Kidney glomerular epithelial cell (primary cell): ENCODE measurements at places on chromosomes 12 and 14.

DNA sequence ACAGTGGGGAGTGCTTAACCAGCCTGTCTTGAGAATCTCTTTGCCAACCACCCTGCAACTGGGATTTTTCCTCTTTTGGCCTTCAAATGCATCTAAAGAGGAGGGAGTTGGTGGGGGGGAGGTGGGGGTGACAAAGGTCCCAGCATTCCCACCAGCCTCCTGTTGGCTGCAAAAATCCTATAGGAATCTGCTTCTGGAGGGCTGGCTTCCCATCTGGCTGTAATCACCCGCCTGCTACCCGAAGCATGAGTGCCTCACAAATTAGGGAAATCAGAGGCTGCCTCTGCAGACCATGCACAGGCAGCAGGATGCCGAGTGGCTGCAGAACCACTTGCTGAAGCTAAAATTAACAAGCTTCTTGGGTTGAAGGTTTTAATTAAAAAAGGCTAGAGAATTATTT is 73.9 kb upstream of the WSCD2 start:
- DNase-seq = no peak

DNA sequence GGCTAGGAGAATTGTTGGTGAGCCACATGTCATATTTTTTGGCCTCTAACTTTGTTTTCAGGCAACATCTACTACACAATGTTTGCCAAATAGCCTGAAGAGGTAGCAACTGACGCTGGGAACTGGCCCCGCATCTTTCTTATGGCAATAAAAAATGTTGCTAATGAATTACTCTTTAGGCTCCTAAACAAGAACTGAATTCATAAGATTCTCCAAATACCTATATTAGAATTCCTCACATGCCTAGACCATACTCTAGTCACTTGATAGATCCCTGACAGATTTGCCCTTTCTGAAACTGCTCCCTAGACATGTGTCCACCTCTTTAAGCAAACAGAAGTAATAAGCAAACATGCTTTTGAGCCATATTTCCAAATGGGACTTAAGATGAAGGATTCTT is 209.0 kb upstream of the ATXN7L3B start:
- DNase-seq = no peak

DNA sequence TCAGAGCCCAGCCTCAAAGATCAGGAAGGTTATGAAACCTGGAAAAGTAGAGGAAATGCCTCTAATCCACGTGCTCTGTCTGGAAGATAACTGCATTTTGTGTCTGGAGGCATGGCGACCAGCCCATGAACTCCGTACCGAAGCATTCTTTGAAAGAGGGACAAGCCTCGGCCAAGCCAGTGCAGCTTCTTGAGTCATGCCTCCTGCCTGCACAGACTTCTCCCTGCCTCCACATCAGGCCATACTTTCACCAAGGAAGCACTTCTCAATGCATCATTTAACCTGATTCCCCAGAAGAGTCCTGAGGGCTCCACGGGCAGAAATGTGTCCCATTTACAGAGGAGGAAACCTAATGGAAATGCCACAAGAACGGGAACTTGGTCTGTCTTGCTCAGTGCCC is 3.4 kb downstream of the ACTN1 start:
- peak; percentile 22 for DNase-seq

- no peak for DNase-seq
Measured at GRCh38 chr12:75581515-75581914, 70.1 kb upstream of the KRR1 start.

- no peak for DNase-seq
Measured at GRCh38 chr12:128830505-128830893, 6.7 kb upstream of the SLC15A4 start.

DNA sequence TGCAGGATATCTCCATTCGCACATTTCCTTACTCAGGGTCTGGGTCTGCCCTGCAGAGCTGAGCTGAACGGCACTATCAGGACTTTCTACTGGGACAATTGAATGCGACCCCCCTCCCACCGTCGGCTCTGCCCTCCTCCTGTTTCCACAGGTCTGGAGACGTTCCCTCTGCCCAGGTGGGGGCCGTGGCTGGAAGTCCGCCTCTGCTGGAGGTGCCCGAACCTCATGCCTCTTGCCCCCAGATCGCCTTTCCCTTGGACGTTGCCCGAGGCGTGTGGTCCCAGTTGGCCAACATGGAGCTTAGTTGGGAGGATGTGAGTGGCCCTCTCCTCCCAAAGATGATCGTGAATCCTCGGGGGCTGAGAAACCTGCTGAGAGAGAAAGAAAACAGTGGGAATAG is 21.2 kb upstream of the KLC1 start:
- DNase-seq = no peak

DNA sequence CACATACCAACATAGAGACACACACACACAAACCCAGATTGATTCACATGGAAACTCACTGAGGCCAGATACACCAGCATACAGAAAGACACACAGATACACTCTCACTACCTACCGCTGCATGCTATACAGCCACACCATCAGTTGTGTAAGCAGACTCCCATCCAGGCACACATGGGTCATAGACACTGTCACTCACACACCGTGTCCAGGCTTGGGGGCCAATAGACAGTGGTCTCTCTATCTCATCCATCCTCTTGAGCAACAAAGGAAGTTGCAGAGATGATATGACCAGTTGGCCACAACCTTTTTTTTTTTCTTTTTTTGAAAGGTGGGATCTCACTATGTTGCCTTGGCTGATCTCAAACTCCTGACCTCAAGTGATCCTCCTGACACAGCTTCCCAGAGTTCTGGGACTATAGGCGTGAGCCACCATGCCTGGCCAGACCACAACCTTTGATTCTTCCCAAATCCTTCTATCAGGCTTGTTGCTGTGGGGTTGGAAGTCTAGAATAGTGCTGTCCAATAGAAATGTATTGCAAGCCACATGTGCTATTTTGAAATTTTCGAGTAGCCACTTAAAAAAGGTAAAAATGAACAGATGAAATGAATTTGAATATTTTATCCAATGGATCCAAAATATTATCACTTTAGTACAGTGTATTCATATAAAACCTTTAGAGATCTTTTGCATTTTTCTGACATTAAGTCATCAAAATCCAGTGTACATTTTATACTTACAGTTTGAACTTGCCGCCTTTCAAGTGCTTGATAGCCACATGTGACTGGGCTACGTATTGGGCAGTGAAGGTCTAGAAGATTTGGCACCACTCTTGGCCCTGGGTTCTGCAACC is 7.4 kb downstream of the LRP1-AS start:
- DNase-seq = no peak

- no peak for DNase-seq
Measured at GRCh38 chr12:61220337-61220736, 1039.9 kb upstream of the USP15 start.

DNA sequence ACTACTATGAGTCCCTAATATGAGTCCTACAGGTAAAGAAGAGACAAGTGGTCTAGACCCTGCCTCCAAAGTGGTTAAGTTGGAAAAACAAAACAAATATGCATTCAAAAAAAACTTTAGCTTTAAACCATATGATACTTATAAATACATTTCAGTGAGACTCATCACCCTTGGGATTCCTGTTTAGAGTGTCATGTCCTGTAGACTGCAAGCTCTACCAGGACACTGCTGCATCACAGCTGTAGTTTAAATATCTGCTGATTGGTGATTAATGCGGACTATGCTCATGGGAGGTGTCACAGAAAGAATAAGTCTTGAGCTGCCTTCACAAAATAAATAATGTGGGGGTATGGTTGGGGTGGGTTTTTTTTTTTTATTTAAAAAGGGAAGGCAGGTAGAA is 8.8 kb upstream of the LGR5 start:
- DNase-seq = no peak

- DNase-seq = peak; percentile 34
Measured at GRCh38 chr12:48618541-48618940, 48.7 kb upstream of the LALBA start.

GRCh38 chr12:95286713-95287112 is 69.1 kb downstream of the VEZT start:
- DNase-seq = peak; percentile 36

DNA sequence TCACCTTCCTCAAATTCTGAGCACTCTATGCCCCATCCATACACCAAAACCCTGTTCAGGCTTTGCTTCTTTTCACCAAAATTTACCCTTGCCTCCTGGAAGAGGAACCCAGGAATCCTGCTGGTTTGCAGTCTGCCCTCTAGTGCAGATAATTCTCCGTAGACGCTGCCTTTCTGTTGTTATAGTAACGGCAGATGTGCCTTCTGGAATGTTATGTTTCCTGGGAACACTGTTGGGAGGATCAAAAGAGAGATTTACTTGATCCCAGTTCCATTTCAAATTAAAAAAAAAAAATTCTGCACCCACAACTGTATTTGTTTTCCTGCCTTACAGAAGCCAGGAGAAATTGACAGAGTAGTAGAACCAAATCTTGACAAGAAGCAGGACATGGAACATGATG is 104.2 kb upstream of the RMST start:
- DNase-seq = no peak
